ENCODE measurements at places on chromosomes 16 and 17.

DNA sequence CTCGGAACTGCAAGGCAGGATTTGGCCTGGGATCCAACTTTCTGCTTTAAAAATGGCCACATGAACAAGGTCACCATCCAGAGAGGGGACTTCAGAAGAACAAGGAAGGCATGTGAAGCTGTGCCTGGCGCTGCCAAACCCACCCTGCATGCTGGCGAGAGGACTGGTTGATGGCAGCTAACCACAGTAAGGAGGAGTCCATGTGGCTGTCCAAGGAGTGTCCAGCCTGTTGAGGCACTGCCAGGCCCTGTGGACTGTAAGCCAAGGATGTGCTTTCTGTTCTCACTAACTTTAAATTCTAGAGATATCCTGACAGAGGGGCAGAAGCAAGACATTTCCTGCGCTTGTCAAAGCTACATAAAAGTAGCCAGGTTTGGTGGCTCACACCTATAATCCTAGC lies 40.4 kb downstream of the CDK5R1 start:
- no peaks in the 10 kb centered on the region for H3K36me3 ChIP-seq
- no peak for DNase-seq
- 0 out of 2 replicates have a peak, but pooled peaks cover 8% of the 10 kb centered on the region for H3K27me3 ChIP-seq
- H3K4me3 ChIP-seq = no peak overlapping the region
- no peaks in the 10 kb centered on the region for H3K4me1 ChIP-seq

DNA sequence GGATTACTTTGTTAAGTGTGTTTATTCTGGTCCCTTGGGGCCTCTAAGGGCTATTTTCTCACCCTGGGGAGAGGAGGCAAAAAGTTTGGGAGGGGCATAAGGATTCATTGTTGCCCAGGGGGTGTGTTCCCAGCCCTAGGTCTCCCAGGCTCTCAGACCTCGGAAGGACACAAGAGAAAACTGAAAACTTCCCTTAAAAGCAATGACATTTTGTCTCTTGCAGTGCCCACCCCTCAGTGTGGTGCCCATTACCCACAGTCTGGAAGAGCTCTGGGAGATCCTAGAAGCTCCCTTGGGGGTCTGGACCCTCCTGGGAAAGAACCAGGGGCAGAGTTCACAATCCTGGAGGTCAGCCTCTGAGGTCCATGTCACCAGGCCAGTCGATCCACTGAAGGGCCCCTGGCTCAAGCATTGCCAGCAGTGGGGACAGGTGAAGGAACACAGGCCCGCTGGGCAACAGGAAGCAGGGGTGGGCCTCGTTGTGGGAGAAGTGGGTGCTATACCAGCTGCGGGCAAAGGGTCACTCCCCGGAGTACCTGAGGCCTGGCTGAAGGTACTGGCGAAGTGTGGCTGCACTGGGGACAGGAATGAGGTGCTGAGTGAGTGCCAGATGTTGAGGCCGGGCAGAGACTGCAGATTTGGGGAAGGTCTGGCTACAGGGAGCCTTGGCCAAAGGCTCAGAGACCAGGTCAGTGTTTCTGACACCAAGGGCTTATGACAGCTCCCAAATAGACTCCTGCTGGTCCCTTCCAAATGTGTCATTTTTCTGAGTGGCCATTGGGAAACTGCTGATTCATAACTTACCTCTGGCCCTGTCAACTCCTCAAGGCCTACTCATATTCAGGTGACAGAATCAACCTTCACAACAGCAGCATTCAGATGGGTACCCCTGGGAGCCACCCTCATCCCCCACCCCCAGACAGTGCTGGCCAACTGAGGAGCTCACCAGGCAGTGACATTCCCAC lies 4.6 kb upstream of the ZNF747 start:
- H3K4me3 ChIP-seq = no peak overlapping the region
- H3K27ac ChIP-seq = no peak overlapping the region
- no peaks in the 10 kb centered on the region for H3K36me3 ChIP-seq
- H3K4me1 ChIP-seq = peaks cover 17% of the 10 kb centered on the region
- DNase-seq = no peak

GRCh38 chr17:42608305-42609181 lies 631 bp downstream of the RETREG3 start:
- DNase-seq = no peak
- H3K36me3 ChIP-seq = peaks cover 3% of the 10 kb centered on the region
- H3K27me3 ChIP-seq = no peaks in the 10 kb centered on the region
- peak overlapping the region; percentile 97 for H3K4me3 ChIP-seq
- peaks cover 11% of the 10 kb centered on the region for H3K4me1 ChIP-seq

DNA sequence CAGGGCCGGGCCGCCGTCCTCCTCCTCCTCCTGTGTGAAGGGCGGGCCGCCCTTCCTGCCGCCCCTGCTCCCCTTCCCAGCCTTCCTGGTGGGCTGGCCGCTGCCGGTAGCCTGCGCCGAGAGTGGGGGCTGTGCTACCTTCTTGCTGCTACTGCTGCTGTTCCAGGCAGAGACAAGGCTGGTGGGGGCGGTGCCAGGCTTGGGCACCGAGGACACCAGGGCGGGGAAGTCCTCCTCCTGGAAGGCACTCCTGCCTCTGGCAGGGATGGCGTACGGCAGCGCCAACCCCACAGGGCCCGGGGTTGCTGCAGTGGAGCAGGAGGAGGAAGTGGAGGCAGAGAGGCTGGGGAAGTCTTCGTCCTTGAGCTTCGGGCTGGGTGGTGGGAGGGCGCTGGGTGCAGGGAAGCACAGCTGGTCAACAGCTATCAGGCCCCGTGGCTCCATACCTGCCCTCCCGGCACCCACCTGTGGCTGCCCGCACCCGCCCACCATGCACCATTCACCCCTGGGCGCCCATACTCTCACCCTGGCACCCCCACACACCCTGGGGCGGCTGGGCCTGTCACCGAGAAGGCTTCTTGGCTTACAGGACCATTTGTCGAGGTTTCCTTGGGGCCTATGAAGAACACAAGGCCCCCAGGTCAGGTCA lies 9.6 kb downstream of the ZNF598 start:
- H3K36me3 ChIP-seq = peaks cover 6% of the 10 kb centered on the region
- no peak for DNase-seq
- no peak overlapping the region for H3K27ac ChIP-seq
- no peaks in the 10 kb centered on the region for H3K27me3 ChIP-seq
- peaks cover 11% of the 10 kb centered on the region for H3K4me1 ChIP-seq
- H3K4me3 ChIP-seq = no peak overlapping the region

DNA sequence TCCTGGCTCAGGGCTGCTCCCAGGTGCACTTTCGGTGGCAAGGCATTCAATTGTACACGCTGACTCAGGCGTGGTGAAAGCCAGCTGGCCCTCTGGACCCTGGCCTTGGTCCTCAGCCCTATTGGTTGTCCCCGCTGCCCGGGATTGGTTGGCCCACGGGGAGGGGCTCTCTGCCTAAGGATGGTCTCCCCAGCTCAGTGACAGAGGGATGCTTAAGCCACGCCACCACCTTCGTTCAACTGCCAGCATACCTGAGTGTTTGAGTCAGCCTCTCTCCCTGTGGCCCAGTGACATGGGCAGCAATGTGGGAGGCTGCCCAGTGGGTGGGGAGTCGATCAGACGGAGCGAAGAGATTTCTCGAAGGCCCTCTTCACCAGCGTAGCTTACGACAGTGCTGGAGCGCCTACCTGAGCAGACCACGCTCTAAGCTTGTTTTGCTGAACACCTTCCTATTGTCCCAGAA lies 30.3 kb downstream of the IRF8 start:
- H3K36me3 ChIP-seq = no peaks in the 10 kb centered on the region
- no peak overlapping the region for H3K4me3 ChIP-seq
- no peak for DNase-seq
- H3K27ac ChIP-seq = no peak overlapping the region

DNA sequence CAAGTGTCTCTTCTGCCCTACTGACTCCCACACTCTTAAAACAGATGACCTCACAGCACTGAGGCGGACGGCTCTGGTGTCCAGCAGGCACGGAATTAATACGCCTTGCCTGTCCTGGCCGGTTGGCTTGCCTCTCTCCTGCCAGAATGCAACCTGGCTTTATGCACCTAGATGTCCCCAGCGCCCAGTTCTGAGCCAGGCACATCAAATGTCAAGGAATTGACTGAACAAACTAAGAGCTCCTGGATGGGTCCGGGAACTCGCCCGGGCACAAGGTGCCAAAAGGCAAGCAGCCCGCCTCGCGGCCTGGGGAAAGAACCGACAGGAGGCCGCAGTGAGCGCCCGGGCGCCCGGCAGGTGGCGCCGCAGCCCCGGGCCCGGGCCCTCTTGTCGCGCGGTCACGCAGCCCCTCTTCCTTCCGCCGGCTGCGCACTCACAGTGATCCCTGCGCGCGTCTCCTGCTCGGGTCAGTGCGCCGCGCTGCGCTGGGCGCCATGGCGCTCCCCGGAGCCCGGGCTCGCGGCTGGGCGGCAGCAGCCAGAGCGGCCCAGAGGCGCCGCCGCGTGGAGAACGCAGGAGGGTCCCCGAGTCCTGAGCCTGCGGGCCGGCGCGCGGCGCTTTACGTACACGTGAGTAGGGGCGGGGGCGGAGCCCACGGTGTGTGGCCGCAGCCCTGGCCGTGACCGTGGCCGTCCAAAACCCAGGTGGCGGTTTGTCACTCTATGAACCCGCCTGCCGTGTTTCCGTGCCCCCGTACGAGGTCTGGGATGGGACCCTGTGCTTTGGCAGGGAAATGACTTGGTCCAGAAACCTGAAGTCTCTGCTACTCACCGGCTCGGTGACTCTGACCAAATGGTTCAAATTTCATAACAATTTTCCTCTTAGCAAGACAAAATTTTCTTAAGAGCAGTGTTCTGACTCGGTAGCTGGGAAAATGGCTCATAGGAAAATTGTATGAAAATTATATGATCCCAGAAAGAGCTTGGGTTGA lies at the start of gene RSAD1:
Gene RSAD1, plus strand, starts transcription at position 470 of the 991 bp plus-strand sequence. Its CDS starts 25 bp downstream, at position 495.
- H3K27ac ChIP-seq = peak within 1 kb of the TSS; percentile 93
- no peaks in the 10 kb centered on the region for H3K27me3 ChIP-seq
- H3K4me1 ChIP-seq = peaks cover 30% of the 10 kb centered on the region
- DNase-seq = no peak
- H3K36me3 ChIP-seq = no peaks in the 10 kb centered on the region

DNA sequence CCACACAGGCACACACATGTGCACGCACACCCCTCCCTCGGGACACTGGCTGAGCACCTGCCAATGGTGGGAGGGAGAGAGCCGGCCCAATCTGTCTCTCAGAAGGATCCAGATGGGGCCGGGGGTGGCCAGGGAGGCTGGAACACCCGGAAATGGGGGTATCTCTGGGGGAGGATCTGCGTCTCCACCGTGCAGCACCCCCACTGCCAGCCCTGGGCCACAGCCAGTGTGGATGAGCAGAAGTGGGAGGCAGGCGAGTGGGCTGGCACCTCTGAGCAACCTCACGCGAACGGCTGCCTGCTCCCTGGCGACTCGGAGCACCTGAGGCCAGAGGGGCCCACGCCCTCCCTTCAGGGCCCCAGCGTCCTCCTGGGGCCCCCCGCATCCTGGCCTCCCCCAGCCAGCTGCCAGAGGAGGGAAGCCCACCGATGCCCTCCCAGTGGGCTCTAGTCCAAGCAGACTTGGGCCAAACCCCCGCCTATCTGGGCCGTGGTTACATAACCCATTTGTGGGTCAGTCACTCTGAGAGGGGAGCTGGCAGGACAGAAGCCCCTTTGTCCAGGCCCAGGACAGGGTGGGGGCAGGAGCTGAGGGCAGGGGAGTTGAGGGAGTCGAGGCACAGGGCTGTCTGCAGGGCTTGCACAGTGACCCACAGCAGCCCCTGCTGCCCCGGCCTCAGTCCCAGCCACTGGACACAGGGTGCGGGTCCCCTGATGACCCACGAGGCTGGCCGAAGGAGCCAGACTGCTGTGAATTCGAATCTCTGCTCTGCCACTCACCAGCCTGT lies 5.6 kb downstream of the CASKIN1 start:
- no peaks in the 10 kb centered on the region for H3K27me3 ChIP-seq
- H3K36me3 ChIP-seq = no peaks in the 10 kb centered on the region
- H3K4me1 ChIP-seq = peaks cover 5% of the 10 kb centered on the region
- DNase-seq = no peak
- no peak overlapping the region for H3K4me3 ChIP-seq
- no peak overlapping the region for H3K27ac ChIP-seq

DNA sequence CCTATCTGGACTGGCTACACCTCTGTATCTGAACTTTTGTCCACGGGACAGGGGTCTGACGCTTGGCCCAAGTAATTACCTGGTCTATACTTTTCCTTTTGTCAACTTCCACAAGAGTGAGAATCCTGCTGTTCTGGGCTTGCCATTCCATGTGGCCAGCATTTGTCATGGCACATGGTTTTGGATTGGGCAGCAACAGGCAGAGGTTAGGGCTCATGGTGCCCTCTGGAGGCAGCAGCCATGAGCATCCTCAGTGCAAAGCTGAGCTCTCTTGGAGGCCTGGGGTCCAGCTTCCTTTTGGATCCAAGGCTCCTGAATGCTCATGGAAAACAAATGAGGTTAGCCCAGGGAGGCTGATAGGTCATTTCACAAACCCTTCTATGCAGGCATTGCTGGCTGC lies 7.5 kb upstream of the EDC4 start:
- H3K4me1 ChIP-seq = no peaks in the 10 kb centered on the region
- H3K27me3 ChIP-seq = no peaks in the 10 kb centered on the region
- no peak overlapping the region for H3K27ac ChIP-seq
- H3K36me3 ChIP-seq = no peaks in the 10 kb centered on the region
- no peak for DNase-seq

- peaks cover 10% of the 10 kb centered on the region for H3K4me1 ChIP-seq
- peak overlapping the region; percentile 68 for H3K27ac ChIP-seq
- no peaks in the 10 kb centered on the region for H3K36me3 ChIP-seq
Observed at GRCh38 chr17:45246861-45247428, 14.9 kb downstream of the SPATA32 start.

GRCh38 chr17:74945543-74945942 lies 9.8 kb downstream of the OTOP3 start:
- H3K27ac ChIP-seq = no peak overlapping the region
- no peaks in the 10 kb centered on the region for H3K36me3 ChIP-seq
- no peak overlapping the region for H3K4me3 ChIP-seq
- H3K27me3 ChIP-seq = no peaks in the 10 kb centered on the region
- DNase-seq = no peak
- H3K4me1 ChIP-seq = no peaks in the 10 kb centered on the region

DNA sequence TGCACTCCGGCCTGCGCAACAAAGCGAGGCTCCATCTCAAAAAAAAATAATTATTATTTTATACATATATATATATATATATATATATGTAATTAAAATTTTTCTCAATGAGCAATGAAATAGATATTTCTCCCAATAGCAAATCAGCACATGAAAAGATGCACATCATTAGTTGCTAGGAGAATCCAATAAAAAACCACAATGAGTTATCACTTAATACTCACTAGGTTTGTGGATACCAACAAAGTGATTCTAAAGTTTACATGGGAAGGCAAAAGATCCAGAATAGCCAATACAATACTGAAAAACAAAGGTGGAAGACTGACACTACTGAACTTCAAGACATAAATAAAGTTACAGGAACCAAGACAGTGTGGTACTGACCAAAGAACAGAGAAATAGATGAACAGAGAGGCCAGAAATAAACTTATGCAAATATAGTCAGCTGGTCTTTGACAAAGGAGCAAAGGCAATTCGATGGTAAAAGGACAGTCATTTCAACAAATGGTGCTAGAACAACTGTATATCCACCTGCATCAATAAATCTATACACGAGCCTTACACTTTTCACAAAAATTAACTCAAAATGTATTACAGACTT lies 13.6 kb downstream of the SMG6 start:
- H3K4me1 ChIP-seq = no peaks in the 10 kb centered on the region
- no peak overlapping the region for H3K27ac ChIP-seq
- H3K4me3 ChIP-seq = no peak overlapping the region
- DNase-seq = no peak
- peaks cover 2% of the 10 kb centered on the region for H3K36me3 ChIP-seq
